SJSA1 (cell line): ENCODE measurements at places on chromosomes 6 and 20. TPM values are rescaled to one million over a fixed set of nuclear protein-coding genes. Genes with fewer than 3 reads are reported as not detected.

KHDRBS2 gene
- total RNA-seq, result not detected in 2 replicates

DDRGK1 gene
- 28.2 and 29.1 TPM in 2 replicates for total RNA-seq

NT5DC1 gene
- total RNA-seq, result 10.0 and 13.2 TPM in 2 replicates

FUT9 gene
- not detected in 2 replicates for total RNA-seq

FLRT3 gene
- total RNA-seq, result 1.3 and 2.6 TPM in 2 replicates

GRCh38 chr6:53492860-53493634, 51.9 kb downstream of the GCLC start:
- H3K27me3 ChIP-seq, result no peaks in the 10 kb centered on the region
- H3K4me3 ChIP-seq, result peak overlapping the region; percentile 12
- H3K4me1 ChIP-seq, result peaks cover 50% of the 10 kb centered on the region
- no peaks in the 10 kb centered on the region for H3K36me3 ChIP-seq
- peak; percentile 49 for DNase-seq

DNA sequence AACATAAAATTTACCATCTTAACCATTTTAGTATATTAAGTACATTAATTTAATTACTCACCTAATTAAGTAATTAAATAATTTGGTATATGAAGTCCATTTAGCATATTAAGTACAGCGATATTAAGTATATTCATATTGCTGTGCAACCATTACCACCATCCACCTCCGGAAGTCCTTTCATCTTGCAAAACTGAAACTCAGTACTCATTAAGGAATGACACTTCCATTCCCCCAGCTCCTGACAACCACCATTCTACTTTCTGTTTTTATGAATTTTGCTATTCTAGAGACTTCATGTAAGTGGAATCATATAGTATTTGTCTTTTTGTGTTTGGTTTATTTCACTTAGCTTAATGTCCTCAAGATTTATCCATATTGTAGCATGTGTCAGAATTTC, 61.1 kb upstream of the GTSF1L start:
- no peak overlapping the region for H3K27ac ChIP-seq
- H3K4me3 ChIP-seq, result no peak overlapping the region
- DNase-seq, result no peak
- no peaks in the 10 kb centered on the region for H3K27me3 ChIP-seq

- H3K36me3 ChIP-seq, result peaks cover 33% of the 10 kb centered on the region
- no peak overlapping the region for H3K4me3 ChIP-seq
- no peak overlapping the region for H3K27ac ChIP-seq
These were observed 1.9 kb downstream of the FBXO9 start for GRCh38 chr6:53066874-53067706.

DNA sequence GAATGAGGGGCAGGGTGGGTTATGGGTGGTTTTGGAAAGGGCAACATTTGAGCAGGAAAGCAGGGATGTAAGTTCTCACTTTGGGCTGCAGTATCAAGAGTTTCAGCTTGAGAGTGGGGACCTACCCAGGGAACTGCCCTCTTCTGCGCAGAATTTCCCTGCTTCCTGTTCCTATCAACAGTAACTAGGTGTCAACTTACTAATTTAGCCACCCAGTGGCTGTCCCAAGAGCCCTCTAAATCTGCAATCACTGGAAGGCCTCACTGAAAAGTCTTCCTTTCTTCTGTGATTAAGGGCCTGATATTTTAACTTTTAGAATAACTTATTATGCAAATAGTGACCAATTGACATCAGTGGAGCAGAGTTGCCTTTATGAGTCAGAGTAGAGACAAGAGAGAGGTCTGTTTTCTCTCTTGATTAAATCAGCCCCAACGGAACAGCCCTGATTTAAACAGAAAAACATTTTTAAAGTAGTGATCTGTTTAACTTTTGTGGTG, 118.2 kb upstream of the RIPOR2 start:
- H3K36me3 ChIP-seq, result no peaks in the 10 kb centered on the region
- no peak for DNase-seq
- peak overlapping the region; percentile 59 for H3K27ac ChIP-seq
- H3K4me1 ChIP-seq, result peaks cover 30% of the 10 kb centered on the region
- no peaks in the 10 kb centered on the region for H3K27me3 ChIP-seq

GRCh38 chr6:126180585-126180984, 159.3 kb upstream of the CENPW start:
- 0 out of 2 replicates have a peak, but pooled peaks cover 3% of the 10 kb centered on the region for H3K4me1 ChIP-seq
- H3K4me3 ChIP-seq, result no peak overlapping the region
- H3K36me3 ChIP-seq, result no peaks in the 10 kb centered on the region
- DNase-seq, result peak; percentile 45
- H3K27ac ChIP-seq, result no peak overlapping the region

- H3K27me3 ChIP-seq, result peaks cover 33% of the 10 kb centered on the region
- no peaks in the 10 kb centered on the region for H3K4me1 ChIP-seq
- peak; percentile 46 for DNase-seq
These were observed 116.0 kb downstream of the TRIM27 start for GRCh38 chr6:28807682-28808280.
